ENCODE measurements at places on chromosomes 4 and X.
A peak's percentile ranks its signal among the peaks of the same experiment; 100 is the strongest.

DNA sequence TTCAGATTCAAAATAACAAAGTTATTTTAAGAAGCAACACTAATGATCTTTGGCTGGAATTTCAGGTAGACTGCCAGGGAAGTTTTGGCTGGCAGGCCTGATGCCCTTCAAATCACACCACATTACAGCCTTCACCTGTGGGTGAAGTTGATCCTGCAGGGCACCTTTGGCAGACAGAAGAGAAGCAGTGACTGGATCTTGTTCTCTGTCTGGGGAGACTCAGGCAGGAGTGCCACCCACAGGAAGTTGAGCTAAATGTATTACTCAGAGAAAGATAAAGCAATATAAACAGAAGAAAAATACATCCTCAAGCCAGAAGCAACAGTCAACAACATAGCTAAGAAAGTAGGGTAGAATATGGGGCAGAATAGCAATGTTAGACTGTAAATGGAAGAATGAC is 12.8 kb upstream of the CFAP299 start:
- no peak for DNase-seq
- H3K4me1 ChIP-seq: no peaks in the 10 kb centered on the region
- no peaks in the 10 kb centered on the region for H3K36me3 ChIP-seq
- no peak overlapping the region for H3K4me3 ChIP-seq
- no peak overlapping the region for H3K27ac ChIP-seq
- H3K27me3 ChIP-seq: no peaks in the 10 kb centered on the region

DNA sequence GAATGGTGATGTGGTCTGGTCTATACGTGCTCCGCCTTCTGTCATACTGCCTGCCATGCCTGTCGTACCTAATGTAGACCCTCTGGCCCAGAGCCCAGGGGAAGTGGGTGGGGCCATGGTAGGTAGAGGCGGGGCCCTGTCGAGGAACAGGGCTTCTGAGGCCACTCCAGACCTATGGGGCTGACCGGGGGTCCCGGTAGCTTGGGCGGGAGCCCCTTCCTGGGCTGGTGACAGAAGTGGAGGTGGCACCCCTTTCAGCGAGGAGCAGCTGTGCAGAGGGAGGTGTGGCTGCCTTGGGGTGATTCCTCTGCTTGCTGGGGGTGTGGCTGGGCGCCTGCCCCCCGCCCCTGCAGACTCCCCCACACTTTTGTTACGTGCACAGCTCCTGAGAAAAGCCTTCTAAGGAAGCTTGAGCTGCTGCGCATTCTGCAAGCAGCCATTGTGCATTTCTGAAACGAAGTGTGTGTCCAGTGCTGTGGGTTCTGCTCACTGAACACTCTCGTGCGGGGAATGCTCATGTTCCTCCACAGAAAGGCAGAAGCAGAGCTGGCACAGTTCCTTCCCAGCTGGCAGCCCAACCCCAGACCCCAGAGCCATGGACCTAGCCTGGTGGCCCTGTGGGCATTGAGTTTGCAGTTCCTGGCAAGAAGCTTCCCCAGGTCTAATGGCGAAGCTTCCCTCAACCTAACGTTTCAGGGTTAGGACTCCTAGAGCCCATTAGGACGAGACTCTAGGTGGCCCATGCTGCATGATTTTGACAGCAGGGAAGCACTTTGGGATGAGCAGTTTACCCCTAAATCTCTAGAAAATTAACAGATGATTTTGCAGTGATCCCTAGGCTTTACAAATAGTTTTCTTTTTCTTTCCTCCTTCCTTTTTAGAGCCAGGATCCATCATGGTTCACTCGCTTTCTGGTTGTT is 72.7 kb upstream of the HGFAC start:
- peak overlapping the region; percentile 15 for H3K4me3 ChIP-seq
- H3K27me3 ChIP-seq: no peaks in the 10 kb centered on the region
- H3K27ac ChIP-seq: no peak overlapping the region
- H3K36me3 ChIP-seq: no peaks in the 10 kb centered on the region
- DNase-seq: no peak

DNA sequence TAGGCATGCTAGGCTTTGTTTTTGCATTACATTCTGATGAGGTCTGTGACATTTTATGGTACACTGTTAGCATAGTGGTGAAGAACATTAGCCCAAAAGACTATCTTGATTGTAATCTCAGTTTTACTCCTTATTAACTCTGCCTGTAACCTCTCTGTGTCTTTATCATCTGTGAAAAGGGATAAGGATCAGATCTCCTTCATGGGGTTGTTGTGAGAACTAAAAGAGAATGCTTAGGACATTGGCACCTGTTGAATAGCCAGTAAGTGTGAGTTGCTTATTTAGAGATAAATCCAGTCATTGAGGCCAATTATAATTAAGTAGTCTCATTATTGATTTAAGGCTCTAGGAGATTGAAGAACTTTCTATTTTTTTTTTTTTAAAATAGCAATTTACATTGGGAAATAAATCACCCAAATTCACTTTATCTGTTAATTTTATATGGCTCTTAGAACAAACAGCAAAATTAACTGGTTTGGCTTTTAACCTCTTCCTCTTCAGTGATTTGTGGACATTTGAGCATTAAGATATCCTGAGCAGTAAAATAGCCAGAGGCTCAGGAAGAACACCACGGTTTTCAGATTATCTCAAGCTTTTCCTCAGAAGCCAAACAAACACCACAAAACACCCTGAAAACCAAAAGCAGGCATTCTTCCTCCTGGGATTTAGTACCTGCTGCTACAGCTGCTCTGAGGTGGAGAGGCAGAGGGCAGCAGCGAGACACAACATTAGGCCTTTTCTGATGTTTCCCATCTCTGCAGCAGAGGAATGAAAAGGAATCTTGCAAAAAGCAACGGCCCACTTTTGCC is 192.9 kb downstream of the ARHGAP10 start:
- H3K4me1 ChIP-seq: no peaks in the 10 kb centered on the region
- no peak for DNase-seq
- no peaks in the 10 kb centered on the region for H3K27me3 ChIP-seq
- H3K27ac ChIP-seq: no peak overlapping the region
- H3K4me3 ChIP-seq: no peak overlapping the region
- no peaks in the 10 kb centered on the region for H3K36me3 ChIP-seq

GRCh38 chr4:20273793-20274192 is 22.1 kb downstream of the SLIT2 start:
- H3K4me3 ChIP-seq: no peak overlapping the region
- H3K36me3 ChIP-seq: no peaks in the 10 kb centered on the region
- no peaks in the 10 kb centered on the region for H3K27me3 ChIP-seq

DNA sequence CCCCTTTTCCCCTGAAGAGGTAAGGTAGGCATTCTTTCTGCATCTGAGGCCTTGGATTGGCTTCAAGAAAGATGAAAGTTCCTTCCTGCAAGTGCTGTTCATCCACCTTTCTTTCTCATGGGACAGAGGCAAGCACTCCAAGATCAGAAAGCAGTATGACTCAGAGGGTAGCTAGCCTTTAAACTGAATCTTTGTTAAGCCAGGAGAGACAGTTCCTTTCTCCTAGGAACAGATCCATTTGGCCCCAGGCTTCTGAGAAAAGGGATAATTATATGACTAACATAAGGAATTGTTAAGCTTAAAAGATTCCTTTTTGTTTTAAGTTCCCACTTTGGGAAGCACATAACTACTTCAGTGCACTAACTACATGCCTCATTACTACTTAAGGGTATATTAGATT is 192.0 kb downstream of the PPP3CA start:
- H3K27ac ChIP-seq: no peak overlapping the region
- H3K4me3 ChIP-seq: no peak overlapping the region
- no peaks in the 10 kb centered on the region for H3K36me3 ChIP-seq
- no peak for DNase-seq
- H3K4me1 ChIP-seq: peaks cover 28% of the 10 kb centered on the region

DNA sequence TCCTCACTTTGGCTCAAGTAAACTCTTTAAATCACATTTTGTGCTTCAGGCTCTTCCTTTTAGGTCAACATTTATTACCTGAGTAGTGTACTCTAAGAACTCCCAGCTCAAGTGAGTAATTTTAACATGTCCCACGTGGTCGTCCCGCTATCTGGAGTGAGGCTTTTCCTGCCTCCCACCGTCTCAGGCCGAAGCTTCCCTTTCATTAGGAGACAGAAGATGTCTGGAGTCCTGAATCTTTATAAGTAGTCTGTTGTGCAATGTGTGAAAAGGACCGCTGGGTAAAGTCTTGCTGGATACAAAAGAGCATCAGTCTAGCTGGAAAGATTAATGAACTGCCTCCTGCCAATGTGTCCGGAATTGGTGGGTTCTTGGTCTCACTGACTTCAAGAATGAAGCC is 117.7 kb upstream of the NEIL3 start:
- H3K27me3 ChIP-seq: no peaks in the 10 kb centered on the region
- H3K36me3 ChIP-seq: no peaks in the 10 kb centered on the region
- H3K27ac ChIP-seq: no peak overlapping the region

DNA sequence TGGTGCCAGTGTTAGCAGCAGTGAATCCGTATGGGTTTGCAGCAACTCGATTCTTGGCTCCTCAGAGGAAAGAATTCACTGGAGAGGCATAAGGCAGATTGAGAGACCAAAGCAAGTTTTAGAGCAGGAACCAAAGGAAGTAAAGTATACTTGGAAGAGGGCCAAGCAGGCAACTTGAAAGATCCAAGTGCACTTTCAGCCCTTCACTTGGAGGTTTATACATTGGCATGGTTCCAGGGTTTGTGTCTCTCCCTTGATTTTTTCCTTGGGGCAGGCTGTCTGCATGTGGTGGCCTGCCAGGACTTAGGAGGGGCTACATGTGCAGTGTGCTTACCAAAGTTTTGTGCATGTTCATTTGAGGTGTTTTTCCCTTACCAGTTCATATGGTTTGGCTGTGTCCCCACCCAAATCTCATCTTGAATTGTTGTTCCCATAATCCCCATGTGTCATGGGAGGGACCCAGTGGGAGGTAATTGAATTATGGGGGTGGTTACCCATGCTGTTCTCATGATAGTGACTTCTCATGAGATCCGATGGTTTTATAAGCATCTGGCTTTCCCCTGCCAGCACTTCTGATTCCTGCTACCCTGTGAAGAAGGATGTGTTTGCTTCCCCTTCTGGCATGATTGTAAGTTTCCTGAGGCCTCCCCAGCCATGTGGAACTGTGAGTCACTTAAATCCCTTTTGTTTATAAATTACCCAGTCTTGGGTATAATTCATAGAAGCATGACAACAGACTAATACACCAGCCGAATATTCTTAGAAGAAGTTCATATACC is 86.2 kb upstream of the TSPAN5 start:
- H3K4me3 ChIP-seq: no peak overlapping the region
- no peak for DNase-seq
- H3K27ac ChIP-seq: no peak overlapping the region
- H3K4me1 ChIP-seq: peaks cover 4% of the 10 kb centered on the region

- no peak overlapping the region for H3K4me3 ChIP-seq
- H3K27ac ChIP-seq: no peak overlapping the region
- H3K4me1 ChIP-seq: no peaks in the 10 kb centered on the region
- H3K27me3 ChIP-seq: no peaks in the 10 kb centered on the region
Measured at GRCh38 chr4:78732332-78733104, 43.6 kb upstream of the BMP2K start.

DNA sequence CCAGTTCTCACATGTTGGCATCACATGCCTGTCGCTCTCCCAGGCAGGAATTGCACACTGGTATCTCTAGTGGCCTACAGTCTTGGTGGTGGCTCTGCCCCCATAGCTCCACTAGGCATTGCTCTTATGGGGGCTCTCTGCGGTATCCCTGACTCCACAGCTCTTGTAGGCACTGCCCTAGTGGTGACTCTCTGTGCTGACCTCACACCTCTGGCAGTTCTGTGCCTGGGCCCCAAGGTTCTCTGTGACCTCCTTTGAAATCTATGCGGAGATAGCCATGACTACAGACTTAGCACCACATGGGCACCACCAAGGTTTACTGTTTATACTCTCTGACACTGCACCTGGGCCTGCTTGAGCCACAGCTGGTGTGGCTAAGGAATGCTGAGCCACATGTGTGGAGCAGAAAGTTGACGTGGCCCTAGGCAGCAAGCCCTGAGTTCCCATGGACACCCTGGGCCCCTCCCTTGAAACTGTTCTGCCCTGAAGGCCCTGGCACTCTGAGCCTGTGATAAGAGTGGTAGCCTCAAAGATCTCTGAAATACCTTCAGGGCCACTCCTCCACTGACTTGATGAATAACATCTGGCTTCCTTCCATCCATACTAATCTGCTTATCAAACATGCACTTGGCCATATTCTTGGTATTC is 8.0 kb downstream of the SLC9B1 start:
- no peak for DNase-seq
- no peak overlapping the region for H3K4me3 ChIP-seq
- no peaks in the 10 kb centered on the region for H3K36me3 ChIP-seq
- H3K27me3 ChIP-seq: no peaks in the 10 kb centered on the region
- peaks cover 17% of the 10 kb centered on the region for H3K4me1 ChIP-seq
- peak overlapping the region; percentile 51 for H3K27ac ChIP-seq

DNA sequence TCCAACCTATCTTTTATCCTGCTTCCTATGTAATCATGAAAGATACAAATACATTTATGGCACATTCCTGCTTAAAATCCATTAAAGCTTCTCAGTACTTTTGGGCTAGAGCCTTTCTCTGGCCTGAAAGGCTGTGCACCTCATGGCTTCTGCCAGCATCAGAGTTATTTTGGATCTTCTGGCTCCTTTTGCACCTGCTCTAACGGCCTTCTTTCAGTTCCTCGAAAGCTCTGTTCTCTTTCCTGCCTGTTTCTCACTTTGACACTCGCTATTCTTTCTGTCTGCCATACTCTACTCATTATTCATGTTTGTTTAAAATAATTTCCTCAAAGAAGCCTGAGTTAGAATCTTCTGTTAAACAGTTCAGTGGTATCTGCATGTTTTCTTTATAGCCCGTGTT is 86.0 kb downstream of the LRP2BP start:
- DNase-seq: no peak
- H3K36me3 ChIP-seq: peaks cover 49% of the 10 kb centered on the region
- H3K4me3 ChIP-seq: no peak overlapping the region
- H3K27ac ChIP-seq: no peak overlapping the region
- H3K27me3 ChIP-seq: no peaks in the 10 kb centered on the region
- H3K4me1 ChIP-seq: no peaks in the 10 kb centered on the region

GRCh38 chr4:18691431-18692200 is 670.1 kb upstream of the LCORL start:
- no peak overlapping the region for H3K27ac ChIP-seq
- H3K27me3 ChIP-seq: no peaks in the 10 kb centered on the region
- no peaks in the 10 kb centered on the region for H3K36me3 ChIP-seq
- no peaks in the 10 kb centered on the region for H3K4me1 ChIP-seq
- H3K4me3 ChIP-seq: no peak overlapping the region

DNA sequence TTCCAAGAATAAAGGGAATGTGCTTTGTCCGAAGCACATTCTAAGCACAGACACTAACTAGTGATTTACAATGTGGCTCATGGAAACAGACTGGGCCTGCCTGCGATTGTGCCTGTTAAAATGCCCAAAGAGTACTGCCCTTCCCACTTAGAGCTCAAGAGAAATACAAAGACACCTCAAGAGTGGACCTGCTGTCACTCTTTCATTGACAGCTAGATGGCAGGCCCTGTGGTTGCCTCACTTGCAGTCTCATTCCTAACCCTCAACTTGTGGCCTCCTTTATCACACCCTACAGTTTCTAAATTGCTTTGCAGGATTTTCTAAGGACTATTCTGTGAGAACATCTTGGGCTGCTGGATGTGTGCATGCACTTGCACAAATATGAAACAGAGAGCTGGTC is 331.0 kb upstream of the EMCN start:
- H3K36me3 ChIP-seq: no peaks in the 10 kb centered on the region
- no peak overlapping the region for H3K4me3 ChIP-seq
- no peaks in the 10 kb centered on the region for H3K4me1 ChIP-seq
- DNase-seq: no peak
